T-helper 17 cell (primary cell): ENCODE measurements at places on chromosomes 2 and 18.

GRCh38 chr2:176205126-176205525 lies 16.7 kb downstream of the HOXD1 start:
- H3K4me1 ChIP-seq: no peaks in the 10 kb centered on the region
- peaks cover 3% of the 10 kb centered on the region for H3K36me3 ChIP-seq
- no peak overlapping the region for H3K27ac ChIP-seq

DNA sequence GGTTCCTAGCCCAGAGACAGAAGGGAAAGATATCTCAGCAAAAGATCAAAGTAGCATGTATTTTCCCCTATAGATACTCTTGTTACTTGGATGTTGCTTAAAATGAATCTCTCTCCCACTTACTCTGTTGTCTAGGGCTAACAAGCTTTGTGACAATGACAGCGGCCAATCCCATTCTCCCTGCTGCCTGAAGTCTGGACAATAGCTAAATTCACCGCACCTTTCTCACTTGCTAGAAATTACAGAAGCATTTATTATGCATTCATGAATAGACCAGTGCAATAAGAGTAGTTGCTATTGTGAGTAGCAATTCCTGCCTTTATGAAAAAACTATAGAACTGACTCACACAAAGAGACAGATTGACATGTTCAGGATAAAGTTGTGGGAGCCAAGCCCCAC lies 42.2 kb upstream of the ZC3H15 start:
- no peak for DNase-seq
- H3K27me3 ChIP-seq: no peaks in the 10 kb centered on the region
- H3K36me3 ChIP-seq: peaks cover 5% of the 10 kb centered on the region
- no peak overlapping the region for H3K27ac ChIP-seq
- H3K4me1 ChIP-seq: peaks cover 7% of the 10 kb centered on the region

DNA sequence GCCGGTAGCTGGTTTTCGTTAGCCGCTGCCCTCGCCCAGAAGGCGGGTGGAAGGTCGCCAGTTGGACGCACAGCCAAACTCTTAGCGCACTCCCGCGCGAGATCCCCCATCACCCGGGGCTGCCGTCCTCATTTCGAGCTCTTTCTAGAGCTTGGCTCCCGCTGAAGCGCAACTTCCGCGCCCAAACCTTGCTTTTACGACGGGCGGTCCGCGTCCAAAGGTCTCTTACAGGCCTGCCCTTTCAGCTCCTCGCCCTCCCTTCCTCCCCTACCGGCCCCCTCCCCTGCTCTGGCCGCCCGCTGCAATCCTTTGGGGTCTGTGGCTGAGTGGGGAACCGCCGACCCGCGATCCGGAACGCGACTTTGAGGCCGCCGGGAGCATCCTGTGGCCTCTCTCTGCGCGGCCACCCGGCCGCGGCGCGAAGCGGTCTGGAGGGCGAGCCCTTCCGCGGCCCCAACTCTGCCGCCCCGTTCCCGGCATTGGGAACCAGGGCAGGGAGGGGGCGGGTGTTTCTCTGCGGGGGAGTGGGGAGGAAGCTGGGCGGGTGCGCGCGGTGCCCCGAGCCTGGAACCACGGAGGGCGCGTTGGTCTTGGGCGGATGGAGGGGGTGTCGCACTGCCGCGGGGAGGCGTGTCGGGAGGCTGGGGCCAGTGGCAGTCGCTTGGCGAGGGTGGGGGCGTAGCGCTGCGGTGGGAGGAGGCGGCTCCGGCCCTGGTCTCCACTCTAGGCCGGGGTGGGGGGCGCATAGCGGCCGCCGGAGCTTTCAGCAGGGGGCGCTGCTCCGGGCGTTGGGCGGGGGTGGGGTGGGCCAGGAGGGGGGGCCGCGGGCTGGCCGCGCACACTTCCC lies at the start of gene GDF7:
TSS of gene GDF7 (plus strand) at position 841 of the 847 bp plus-strand sequence. CDS start 96 bp downstream, outside the sequence.
- no peak for DNase-seq
- peak within 1 kb of the TSS; percentile 47 for H3K27ac ChIP-seq
- no peaks in the 10 kb centered on the region for H3K36me3 ChIP-seq
- H3K27me3 ChIP-seq: peaks cover 77% of the 10 kb centered on the region

DNA sequence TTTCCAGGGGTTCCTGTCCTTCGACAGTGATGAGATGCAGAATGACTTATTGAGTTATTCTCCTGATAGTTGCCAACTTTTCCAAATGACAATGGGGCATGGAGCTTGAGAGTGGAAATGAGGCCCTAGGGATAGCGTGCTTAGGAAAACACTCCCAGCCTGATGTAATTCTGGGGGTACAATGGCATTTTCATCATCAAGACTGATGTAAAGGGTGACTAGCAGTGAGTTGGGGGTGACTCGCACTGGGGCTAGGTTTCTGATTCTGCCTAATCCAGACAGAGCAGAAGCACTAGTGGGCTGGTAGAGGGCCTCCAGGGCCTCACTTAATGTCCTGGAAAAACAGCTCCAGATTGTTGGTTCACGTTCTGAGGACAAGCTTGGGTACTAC lies 34.0 kb upstream of the IL37 start:
- DNase-seq: no peak
- H3K4me1 ChIP-seq: peaks cover 4% of the 10 kb centered on the region
- H3K36me3 ChIP-seq: peaks cover 6% of the 10 kb centered on the region
- H3K27ac ChIP-seq: no peak overlapping the region
- H3K4me3 ChIP-seq: no peak overlapping the region
- H3K27me3 ChIP-seq: peaks cover 16% of the 10 kb centered on the region

DNA sequence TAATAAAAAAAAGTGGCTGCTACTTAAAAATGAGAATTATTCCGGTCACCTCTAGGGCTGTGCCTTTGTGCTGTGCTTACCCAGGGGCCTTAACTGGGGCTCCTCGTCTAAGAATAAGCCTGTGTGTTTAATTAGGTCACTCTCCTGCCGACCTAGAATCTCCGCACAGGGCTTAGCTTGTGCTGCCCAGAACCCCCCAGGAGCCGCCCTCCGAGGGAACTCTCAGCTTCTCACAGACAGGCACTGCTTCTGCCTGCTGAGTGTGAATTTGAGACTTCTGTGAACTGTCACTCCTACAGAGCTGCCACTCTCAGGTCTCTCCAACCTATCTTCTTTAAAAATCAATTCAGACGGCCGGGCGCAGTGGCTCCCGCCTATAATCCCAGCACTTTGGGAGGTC lies 11.9 kb upstream of the NT5DC4 start:
- DNase-seq: no peak
- H3K27me3 ChIP-seq: peaks cover 21% of the 10 kb centered on the region
- peaks cover 26% of the 10 kb centered on the region for H3K4me1 ChIP-seq
- peak overlapping the region; percentile 50 for H3K4me3 ChIP-seq
- no peak overlapping the region for H3K27ac ChIP-seq
- peaks cover 4% of the 10 kb centered on the region for H3K36me3 ChIP-seq

- H3K36me3 ChIP-seq: peaks cover 8% of the 10 kb centered on the region
- peaks cover 87% of the 10 kb centered on the region for H3K27me3 ChIP-seq
- peaks cover 40% of the 10 kb centered on the region for H3K4me1 ChIP-seq
- H3K27ac ChIP-seq: no peak overlapping the region
Measured at GRCh38 chr2:63049970-63050333, 678 bp upstream of the OTX1 start.

- H3K4me1 ChIP-seq: peaks cover 11% of the 10 kb centered on the region
- H3K27me3 ChIP-seq: no peaks in the 10 kb centered on the region
- DNase-seq: no peak
- H3K4me3 ChIP-seq: peak overlapping the region; percentile 97
Measured at GRCh38 chr2:69828938-69829255, 563 bp upstream of the GMCL1 start.

DNA sequence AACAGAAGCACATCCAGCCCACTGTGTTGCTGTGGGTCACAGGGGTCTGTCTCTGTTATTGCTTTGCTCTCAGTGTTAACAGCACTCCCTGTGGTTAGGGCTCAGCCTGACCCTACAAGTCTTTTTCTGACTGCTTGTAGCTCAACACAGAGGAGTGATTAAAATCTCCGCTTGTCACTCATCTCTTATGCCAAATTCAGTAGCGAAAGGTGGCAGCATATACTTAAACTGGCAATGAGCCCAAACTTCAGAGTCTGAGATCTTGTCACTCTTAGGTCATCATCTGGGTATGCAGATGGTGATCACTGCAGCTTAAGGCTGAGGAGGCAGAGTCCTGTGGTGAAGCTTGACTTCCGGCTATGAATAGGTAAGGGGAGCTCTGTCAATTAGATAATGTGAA lies 63.3 kb upstream of the CSRNP3 start:
- no peak overlapping the region for H3K27ac ChIP-seq
- no peak overlapping the region for H3K4me3 ChIP-seq
- no peak for DNase-seq
- H3K27me3 ChIP-seq: peaks cover 34% of the 10 kb centered on the region
- H3K4me1 ChIP-seq: no peaks in the 10 kb centered on the region

- peak overlapping the region; percentile 19 for H3K4me3 ChIP-seq
- peaks cover 46% of the 10 kb centered on the region for H3K4me1 ChIP-seq
- H3K27ac ChIP-seq: peak overlapping the region; percentile 94
- H3K27me3 ChIP-seq: no peaks in the 10 kb centered on the region
- H3K36me3 ChIP-seq: peaks cover 20% of the 10 kb centered on the region
- DNase-seq: no peak
Measured at GRCh38 chr2:42296226-42296625, 64.8 kb downstream of the COX7A2L start.

GRCh38 chr2:143468341-143468888 lies 339.2 kb downstream of the ARHGAP15 start:
- H3K27ac ChIP-seq: no peak overlapping the region
- peaks cover 5% of the 10 kb centered on the region for H3K36me3 ChIP-seq
- no peak overlapping the region for H3K4me3 ChIP-seq
- no peaks in the 10 kb centered on the region for H3K27me3 ChIP-seq

GRCh38 chr2:117614823-117615534 lies 199.5 kb upstream of the DDX18 start:
- no peak overlapping the region for H3K27ac ChIP-seq
- no peaks in the 10 kb centered on the region for H3K27me3 ChIP-seq
- no peak overlapping the region for H3K4me3 ChIP-seq
- no peaks in the 10 kb centered on the region for H3K4me1 ChIP-seq

GRCh38 chr18:50473881-50474280 lies 86.0 kb upstream of the MAPK4 start:
- H3K27ac ChIP-seq: no peak overlapping the region
- H3K4me1 ChIP-seq: no peaks in the 10 kb centered on the region
- H3K27me3 ChIP-seq: peaks cover 42% of the 10 kb centered on the region
- H3K4me3 ChIP-seq: no peak overlapping the region
- H3K36me3 ChIP-seq: no peaks in the 10 kb centered on the region

GRCh38 chr2:26621469-26622199 lies 19.5 kb downstream of the CIB4 start:
- DNase-seq: no peak
- no peak overlapping the region for H3K4me3 ChIP-seq
- H3K27ac ChIP-seq: no peak overlapping the region
- H3K36me3 ChIP-seq: no peaks in the 10 kb centered on the region
